Naive thymus-derived CD4-positive, alpha-beta T cell (primary cell): ENCODE measurements at places on chromosomes 3 and 15. TPM values are rescaled to one million over a fixed set of nuclear protein-coding genes. Genes with fewer than 3 reads are reported as not detected.

- no peak overlapping the region for H3K4me3 ChIP-seq
- DNase-seq, result no peak
- no peaks in the 10 kb centered on the region for H3K27me3 ChIP-seq
- no peaks in the 10 kb centered on the region for H3K4me1 ChIP-seq
These were observed 249.4 kb downstream of the FAM43A start for GRCh38 chr3:194935061-194935460.

The SAMD7 gene
- not detected for total RNA-seq

DNA sequence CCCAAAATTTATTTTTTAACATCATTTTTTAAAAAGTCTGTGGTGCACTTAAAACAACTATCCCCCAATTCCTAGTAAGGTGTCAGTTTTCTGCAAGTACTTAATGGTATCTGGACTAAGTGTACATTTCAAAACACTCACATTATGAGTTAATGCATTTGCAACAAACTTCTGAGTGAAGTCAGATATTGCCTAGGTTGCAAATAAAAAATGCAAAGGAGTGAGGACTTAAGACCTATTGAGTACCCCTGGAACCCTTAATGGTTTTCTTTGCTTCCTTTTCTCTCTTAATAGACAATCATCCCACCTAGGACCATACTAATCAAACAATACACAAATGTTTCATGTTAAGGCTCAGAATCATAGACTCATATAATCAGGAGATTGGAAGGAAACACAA is 1.8 kb upstream of the P2RY1 start:
- peaks cover 3% of the 10 kb centered on the region for H3K27me3 ChIP-seq
- no peak for DNase-seq
- no peaks in the 10 kb centered on the region for H3K4me1 ChIP-seq
- no peak overlapping the region for H3K27ac ChIP-seq

DNA sequence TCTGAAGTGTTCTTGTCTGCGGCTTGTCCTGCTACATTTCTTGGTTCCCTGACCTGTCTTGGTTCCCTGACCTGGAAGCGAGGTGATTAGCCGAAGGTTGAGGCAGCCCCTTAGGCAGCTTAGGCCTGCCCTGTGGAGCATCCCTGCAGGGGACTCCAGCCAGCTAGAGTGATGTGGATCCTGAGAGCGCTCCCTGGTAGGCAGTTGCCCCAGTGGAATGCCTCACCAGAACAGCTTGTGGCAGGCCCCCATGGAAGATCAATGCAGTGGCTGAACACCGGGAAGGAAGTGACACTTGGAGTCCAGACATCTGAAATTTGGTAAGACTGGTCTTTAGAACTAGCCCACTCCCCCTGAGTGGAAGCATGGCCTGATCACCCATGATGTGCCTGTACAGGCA is 5.5 kb upstream of the ROBO1 start:
- H3K4me1 ChIP-seq, result no peaks in the 10 kb centered on the region
- H3K27ac ChIP-seq, result no peak overlapping the region
- H3K27me3 ChIP-seq, result no peaks in the 10 kb centered on the region
- no peak for DNase-seq

- no peak overlapping the region for H3K27ac ChIP-seq
- no peak for DNase-seq
- H3K27me3 ChIP-seq, result no peaks in the 10 kb centered on the region
- no peaks in the 10 kb centered on the region for H3K36me3 ChIP-seq
These were observed 94.7 kb downstream of the IL5RA start for GRCh38 chr3:3015185-3016089.
